ENCODE measurements at places on chromosomes 2 and 18.

DNA sequence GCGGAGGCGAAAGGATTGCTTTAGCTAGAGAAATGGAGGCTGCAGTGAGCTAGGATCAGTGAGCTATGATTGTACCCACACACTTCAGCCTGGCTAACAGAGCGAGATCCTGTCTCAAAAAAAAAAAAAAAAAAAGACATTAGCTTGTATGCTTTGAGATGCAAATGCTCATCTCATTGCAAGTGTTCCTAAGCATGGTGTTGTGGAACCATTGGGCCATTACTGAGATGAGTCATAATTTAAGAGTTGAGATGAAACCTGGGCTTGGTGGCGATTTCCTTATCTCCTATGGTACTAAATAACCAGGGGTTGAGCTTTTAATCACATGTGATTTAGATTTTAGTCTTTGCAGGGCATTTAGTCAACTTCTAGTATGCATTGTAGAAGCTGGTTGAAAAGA is 2.2 kb downstream of the PLEKHA3 start:
- no peak for DNase-seq

- no peak for DNase-seq
Measured at GRCh38 chr2:100741880-100742276, 78.1 kb upstream of the NPAS2 start.

GRCh38 chr2:231361701-231362554 is 33.6 kb upstream of the B3GNT7 start:
- no peak for DNase-seq

- DNase-seq, result no peak
Measured at GRCh38 chr2:35783723-35784122, 571.9 kb upstream of the CRIM1 start.

- DNase-seq, result no peak
Measured at GRCh38 chr2:100976061-100976460, 26.0 kb upstream of the RPL31 start.

GRCh38 chr2:236715491-236715961 is 145.9 kb downstream of the ACKR3 start:
- DNase-seq, result no peak

GRCh38 chr2:200523158-200523557 is 2.8 kb upstream of the SGO2 start:
- DNase-seq, result no peak

- DNase-seq, result no peak
Measured at GRCh38 chr2:68375582-68375981, 10.5 kb downstream of the PLEK start.

- no peak for DNase-seq
Measured at GRCh38 chr2:84085562-84085961, 373.5 kb downstream of the SUCLG1 start.

DNA sequence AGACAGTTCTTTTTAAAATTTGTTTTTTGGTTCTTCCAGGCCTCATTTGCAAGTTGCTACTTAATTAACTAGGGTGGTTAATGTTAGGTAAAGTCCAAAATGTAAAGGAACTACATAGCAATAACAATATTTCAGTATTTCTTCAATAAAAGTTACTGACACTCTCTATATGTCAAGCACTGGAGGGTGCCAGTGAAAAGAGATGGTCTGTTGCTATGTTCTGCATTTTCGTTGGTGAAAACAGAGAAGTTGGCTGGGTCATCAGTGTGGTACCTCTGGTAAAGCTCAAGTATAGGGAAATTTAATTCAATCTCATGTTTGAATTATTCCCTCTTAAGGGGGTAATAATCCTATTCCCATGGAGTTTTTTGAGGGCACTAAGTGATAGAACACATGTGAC is 16.3 kb upstream of the SCN1A start:
- no peak for DNase-seq

- no peak for DNase-seq
Measured at GRCh38 chr2:237591141-237591881, 777 bp upstream of the RAB17 start.

DNA sequence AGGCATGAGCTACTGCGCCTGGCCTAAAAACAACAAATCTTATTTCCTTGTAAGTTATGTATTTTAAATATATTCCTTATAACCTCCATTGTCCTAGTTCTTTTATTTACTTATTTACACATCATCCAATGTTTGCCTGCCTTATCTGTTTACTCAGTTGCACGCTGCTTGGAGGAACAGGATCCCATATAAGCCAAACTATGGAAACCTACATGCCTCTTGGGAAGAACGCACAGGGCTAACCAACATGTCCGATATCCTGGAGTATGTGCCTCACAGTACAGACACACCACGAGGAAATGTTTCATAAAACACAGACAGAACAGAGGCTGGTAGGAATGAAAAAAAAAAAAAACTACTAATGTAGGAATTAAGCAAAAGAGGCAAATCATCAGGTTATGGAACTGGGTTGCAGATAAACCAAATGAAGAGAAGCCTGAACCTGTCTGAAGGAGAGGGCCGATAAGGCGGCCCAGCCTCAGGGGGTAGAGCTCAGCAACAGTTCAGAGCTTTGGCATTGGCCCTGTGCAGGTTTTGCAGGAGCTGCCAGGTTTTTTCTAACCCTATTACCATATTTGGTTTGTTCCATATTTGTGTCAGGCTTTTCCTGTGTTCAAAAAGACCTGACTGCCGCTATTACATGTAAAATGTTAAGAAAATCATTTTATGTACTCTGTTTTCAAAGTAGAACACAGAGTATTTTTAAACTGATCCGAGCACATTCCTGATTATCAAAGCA is 19.9 kb upstream of the SP3 start:
- DNase-seq, result no peak

DNA sequence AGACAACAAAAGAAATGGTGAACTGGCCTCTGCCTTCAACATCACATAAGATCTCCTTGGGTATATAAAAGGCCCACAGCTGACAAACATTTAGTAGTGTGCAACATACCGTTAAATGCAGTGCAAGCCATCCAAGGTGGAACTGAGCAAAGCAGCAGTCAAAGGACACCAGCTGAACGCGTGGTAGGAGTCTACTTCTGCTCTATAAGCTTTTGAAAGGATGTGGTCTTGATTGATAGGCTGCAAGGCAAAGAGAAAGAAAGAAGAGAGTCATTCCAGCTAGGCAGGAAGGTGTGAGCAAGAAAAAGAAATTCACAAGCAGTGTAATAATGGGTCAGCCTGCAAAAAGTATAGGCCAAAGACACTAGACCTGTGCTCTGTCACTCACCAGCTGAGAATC is 356.3 kb downstream of the SATB2 start:
- no peak for DNase-seq

DNA sequence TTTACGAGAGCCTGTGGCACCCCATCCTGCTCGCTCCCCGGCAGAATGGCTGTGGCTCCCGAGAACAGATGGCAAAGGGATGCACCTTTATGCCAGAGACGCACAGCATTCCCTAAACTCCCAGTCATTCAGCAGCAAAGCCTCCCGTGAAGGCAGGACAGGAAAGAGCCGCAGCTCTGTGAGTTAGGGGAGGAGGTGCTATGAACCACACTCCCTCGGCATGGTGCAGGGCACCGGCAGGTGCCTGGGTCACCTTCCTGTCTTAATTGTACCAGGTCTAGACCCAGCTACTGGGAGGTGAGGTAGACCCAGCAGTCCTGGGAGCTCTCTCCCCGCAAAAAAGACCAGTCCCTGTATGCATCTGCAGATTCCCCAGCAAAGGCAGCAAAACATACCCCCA is 149.8 kb downstream of the TWIST2 start:
- DNase-seq, result no peak

DNA sequence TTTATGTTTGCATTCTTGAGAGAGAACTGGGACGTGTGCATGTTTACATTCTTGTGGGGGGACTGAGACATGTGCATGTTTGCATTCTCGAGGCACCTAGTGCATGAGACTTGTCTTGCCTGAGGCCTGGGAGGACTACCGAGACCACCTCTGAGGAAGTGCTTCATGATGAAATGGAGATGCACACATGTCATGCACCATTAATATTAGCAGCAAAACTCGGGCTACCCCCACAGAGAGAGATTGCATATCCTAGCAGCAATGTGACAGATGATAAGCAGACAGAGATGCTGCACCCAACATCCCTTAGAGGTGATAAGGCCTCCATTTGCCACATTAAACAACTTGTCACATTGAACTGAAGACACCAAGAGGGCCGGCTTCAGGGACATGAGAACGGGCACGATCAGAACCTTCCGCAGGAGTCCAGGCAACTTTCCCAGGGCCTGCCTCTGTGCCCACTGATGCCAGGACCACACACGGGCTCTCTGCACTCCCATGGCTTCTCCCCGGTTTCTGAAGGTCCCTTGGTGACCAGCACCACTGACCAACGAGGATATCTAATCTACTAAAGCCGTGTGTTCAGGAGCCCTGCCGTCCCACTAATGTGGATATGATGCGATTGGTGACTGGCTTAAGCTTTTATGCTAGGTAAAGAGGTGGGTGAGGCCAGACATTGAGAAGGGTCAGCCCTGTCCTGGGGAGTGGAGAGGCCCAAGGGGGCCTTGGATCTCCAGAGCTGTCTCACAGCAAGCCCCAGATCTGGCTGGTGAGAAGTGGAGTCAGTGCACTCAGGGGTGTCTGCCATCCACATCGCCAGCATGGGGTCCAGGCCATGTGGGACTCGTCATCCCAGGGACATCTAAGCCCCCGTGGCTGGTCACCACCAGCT is 208.3 kb downstream of the NDUFA10 start:
- no peak for DNase-seq

GRCh38 chr18:7298149-7298548 is 67.3 kb downstream of the LRRC30 start:
- no peak for DNase-seq

DNA sequence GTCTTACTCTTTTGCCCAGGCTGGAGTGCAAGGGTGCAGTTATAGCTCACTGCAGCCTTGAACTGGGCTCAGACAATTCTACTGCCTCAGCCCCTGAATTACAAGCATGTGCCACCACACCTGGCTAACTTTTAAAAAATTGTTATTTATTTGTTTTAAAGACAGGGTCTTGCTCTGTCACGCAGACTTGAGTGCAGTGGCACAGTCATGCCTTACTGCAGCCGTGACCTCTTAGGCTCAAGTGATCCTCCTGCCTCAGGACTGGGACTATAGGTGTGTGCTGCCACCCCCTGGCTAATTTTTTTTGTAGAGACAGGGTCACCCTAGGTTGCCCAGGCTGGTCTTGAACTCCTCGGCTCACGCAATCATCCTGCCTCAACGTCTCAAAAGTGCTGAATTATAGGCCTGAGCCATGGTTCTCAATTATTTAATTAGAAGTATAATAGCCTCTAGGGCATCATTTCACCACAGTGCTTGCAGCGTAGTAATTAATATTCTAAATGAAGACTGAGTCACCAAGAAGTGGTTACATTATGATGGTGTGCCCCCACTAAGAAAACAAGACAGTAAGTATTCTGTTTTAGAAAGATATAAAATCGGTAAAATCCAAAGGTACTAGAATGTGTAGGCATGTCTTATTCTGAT is 69.6 kb downstream of the EML4 start:
- DNase-seq, result no peak

DNA sequence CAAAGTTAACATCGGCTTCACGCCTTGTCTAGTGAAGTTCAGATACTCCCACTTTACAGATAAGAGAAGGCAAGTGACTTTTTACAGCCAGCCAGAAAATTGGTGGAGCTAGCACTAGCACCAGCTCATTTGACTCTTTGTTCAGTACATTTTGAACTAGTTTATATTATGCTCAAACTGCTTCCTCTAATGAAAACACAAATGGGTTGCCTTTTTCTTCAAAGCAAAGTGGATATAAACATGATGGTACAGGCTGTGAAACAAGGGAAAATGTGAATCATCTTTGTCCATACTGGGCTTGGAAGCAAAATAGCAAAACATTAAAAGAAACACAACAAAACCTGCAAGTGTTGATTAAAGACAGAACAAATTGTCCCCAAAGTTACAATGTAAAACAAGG is 99.6 kb upstream of the LHCGR start:
- no peak for DNase-seq

GRCh38 chr18:52395146-52395852 is 55.3 kb downstream of the DCC start:
- DNase-seq, result no peak

DNA sequence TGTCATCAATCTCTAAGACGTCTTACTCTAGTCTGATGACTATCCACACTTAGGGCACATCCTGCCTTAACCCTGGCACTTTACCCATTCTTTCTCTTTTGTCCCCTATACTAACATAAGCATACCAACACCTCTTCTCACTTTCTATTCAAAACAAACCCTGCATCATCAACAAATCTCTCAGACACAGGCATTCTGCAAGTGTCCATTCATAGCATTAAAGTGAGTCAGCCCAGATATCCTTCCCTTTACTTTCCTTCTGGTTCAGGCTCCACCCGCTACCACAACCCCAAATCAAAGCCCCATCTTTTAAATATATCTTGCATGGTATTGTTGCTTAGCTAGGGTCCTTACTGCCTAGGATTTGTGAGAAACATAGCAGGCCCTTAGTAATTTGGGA is 3.8 kb downstream of the GRB14 start:
- no peak for DNase-seq

- no peak for DNase-seq
Measured at GRCh38 chr18:50806208-50806616, 13.6 kb downstream of the MRO start.

DNA sequence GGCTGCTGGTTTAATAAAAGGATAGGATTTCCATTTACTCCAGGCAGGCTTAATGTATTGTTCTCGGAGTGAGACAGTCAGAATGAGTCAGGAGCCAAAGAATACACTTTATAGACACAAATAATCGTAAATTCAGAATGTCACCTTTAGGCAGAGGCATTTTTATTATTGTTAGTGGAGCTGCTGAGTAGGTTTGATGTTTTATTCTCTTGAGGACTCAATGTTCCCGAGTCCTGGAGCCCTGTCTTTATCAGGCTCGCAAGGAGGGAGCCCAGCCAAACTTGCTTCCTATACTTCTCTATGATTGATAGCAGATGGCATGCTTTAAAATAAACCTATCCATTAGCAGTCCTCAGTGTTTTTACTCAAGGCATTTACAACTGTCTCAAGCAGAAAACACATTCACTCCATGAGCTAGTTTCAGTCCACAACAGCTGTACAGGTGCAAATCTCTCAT is 492.3 kb upstream of the ZEB2 start:
- DNase-seq, result no peak

DNA sequence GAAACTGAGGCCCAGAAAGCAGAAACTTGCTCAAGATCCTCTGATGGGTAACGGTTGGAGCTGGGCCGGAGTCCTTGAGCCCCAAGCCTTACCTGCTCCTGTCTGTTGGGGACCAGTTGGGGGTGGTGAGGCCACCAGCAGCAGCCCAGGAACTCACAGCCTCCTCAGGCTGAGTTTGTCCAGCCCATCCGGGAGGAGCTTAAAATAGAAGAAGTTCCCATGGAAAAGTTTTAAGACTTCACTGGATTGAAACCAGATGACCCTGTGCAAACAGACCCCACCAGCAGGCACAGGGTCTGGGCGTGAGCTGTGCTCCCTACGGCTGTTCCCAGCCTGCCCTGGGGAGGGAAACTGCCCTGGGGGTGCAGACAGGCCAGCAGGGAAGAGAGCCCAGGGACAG is 40.6 kb upstream of the FOSL2 start:
- DNase-seq, result no peak

DNA sequence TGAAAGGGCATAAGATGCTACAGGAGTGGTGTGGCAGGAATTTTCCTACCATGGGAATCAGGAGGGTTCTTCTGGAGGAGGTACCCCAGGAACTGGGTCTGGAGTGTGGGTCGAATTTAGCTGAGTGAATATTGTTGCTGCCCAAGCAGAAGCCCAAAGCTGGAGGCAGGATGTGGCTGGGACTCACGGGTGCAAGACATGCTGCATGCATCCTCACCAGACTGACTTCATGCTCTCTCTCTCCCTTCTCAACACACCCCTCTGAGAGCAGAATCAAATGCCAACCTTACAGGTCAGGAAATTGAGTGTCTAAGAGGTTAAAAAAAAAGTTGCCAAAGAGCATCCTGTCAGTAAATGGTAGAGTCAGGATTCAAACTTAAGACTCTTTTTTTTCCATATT is 78.8 kb upstream of the TTC39C start:
- no peak for DNase-seq

GRCh38 chr2:156038021-156038420 is 294.5 kb downstream of the NR4A2 start:
- no peak for DNase-seq

Measured in activated T-helper 1 cell treated with anti-CD3 and anti-CD28 coated beads, Interleukin-2, amount 50 U/mL, for 16 hours (primary cell).